Thymus (tissue), 14 donors: ENCODE measurements at places on chromosomes 3 and 15. TPM values are rescaled to one million over a fixed set of nuclear protein-coding genes. Genes with fewer than 3 reads are reported as not detected.

The CPEB1 gene
- total RNA-seq = 0.09 TPM

The MIX23 gene
- 40.1 TPM for total RNA-seq

DNA sequence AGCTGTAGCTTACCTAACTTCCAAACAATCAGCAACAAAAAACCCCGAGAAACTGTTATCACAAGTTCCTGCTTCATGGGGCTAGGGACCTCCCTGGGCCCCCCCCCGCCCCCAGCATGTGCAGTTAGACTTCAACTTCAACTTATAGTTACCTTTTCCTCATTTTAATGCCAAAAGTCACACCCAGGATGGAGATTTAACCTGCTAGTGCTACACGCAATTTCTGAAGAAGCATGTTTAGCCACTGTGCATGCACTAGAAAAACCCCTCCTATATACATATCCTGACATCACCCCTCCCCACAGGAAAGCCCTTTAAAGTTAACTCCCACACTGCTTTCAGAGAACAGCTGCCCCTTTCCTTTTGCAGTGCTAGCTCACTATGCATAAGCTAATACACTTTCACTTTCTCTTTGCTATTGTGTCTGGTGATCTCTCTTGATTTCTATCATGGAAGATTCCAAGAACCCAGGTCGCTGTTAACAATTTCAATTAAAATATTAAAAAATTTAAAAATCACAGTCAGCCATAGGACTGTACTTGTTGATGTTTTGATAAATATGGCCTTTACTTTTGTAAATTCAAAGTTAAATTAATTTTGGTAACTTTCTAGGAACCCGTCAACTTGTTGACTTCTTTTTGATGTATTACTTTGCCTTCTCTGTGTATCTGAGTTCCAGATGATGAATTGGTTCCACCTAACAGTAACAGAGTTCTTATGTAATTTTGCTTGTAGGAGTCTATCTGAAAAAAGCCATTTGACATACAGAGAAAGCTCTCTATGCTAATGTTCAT is 75.2 kb upstream of the ACAD9 start:
- H3K4me1 ChIP-seq = peaks cover 13% of the 10 kb centered on the region
- no peaks in the 10 kb centered on the region for H3K27me3 ChIP-seq
- peak overlapping the region; percentile 35 for H3K4me3 ChIP-seq
- DNase-seq = peak; percentile 85
- H3K36me3 ChIP-seq = peaks cover 47% of the 10 kb centered on the region

DNA sequence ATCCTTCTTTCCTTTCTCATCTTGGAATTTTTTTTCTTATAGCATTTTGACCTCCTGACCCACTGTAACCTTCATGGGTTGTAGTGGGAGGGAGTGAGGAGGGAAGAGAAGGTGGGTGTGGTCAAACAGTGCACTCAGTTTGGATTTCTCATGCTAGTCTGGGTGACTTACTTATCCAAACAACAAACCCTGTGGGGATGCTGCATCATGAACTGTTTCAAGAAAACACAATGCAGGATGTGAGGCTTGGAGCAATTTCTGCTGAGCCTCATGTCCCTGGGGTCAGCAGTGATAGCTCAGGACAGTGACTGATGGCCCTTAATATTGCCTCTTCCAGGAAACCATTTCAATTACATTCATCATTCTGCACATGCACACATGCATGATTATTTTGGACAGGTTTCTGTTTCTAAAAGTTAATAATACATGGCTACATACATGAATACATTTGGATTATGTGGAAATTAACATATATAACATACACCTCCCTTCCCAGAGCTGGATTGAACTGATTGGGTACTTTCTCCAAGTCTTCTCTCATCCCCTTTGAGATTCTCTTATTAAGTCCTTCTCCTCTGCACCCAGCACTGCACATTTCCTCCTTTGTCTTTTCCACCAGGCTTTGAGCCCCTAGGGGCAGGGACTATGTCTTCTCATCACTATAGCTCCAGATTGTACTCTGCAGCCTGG is 61.2 kb downstream of the ADAMTSL3 start:
- DNase-seq = no peak
- H3K4me3 ChIP-seq = no peak overlapping the region
- H3K27me3 ChIP-seq = no peaks in the 10 kb centered on the region
- H3K4me1 ChIP-seq = no peaks in the 10 kb centered on the region
- no peak overlapping the region for H3K27ac ChIP-seq

DNA sequence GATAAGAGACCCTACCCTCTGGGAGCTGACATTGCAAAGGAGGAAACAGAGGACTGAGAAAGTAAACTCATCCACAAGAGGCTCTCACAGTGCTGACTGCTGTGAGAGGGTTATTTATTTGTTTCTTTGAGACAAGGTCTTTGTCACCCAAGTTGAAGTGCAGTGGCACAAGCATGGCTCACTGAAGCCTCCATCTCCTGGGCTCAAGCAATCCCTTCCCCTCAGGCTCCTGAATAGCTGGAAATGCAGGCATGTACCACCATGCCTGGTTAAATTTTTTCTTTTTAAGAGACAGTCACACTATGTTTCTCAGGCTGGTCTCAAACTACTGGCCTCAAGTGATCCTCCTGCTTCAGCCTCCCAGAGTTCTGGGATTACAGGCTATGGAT is 52.8 kb downstream of the FBLN2 start:
- no peaks in the 10 kb centered on the region for H3K27me3 ChIP-seq
- no peak overlapping the region for H3K4me3 ChIP-seq
- H3K4me1 ChIP-seq = no peaks in the 10 kb centered on the region
- no peak overlapping the region for H3K27ac ChIP-seq
- no peak for DNase-seq
- H3K36me3 ChIP-seq = no peaks in the 10 kb centered on the region

DNA sequence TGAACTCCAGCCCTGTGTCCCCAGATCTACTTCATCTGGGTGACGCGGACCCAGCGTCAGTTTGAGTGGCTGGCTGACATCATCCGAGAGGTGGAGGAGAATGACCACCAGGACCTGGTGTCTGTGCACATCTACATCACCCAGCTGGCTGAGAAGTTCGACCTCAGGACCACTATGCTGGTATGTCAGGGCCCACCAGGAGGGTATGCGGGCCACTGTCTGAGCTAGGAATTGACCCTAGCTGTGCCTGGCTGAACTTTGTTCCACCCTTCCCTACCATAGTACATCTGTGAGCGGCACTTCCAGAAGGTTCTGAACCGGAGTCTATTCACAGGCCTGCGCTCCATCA is 24.3 kb downstream of the SHF start:
- H3K27ac ChIP-seq = no peak overlapping the region
- no peaks in the 10 kb centered on the region for H3K27me3 ChIP-seq
- H3K4me3 ChIP-seq = no peak overlapping the region
- DNase-seq = no peak
- H3K36me3 ChIP-seq = no peaks in the 10 kb centered on the region

DNA sequence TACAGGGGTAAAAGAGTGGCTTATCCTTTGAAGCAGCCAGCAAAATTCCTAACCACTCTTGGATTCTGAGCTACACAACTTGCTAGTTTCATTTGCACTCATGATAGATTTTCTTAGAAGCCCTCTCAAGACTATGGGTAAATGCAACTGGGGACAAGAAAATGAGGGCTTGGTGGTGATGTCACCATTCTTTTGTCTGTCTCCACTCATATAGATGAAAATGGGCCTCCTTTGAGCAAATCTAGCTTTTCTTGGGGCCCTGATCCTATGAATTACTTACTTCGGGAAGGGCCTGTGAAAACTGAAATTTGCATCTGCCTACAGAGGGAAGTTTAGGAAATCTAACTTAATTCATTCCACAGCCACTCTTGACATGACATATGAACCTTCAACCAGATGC is 486.3 kb downstream of the MAGI1 start:
- H3K36me3 ChIP-seq = no peaks in the 10 kb centered on the region
- no peaks in the 10 kb centered on the region for H3K4me1 ChIP-seq
- H3K27me3 ChIP-seq = peaks cover 14% of the 10 kb centered on the region
- H3K4me3 ChIP-seq = no peak overlapping the region
- no peak overlapping the region for H3K27ac ChIP-seq

- peak overlapping the region; percentile 24 for H3K4me3 ChIP-seq
- H3K27me3 ChIP-seq = no peaks in the 10 kb centered on the region
- peaks cover 8% of the 10 kb centered on the region for H3K36me3 ChIP-seq
- H3K4me1 ChIP-seq = peaks cover 39% of the 10 kb centered on the region
Observed at GRCh38 chr15:56930669-56931313, 12.3 kb downstream of the TCF12 start.

- H3K27ac ChIP-seq = no peak overlapping the region
- DNase-seq = no peak
- no peaks in the 10 kb centered on the region for H3K4me1 ChIP-seq
- no peak overlapping the region for H3K4me3 ChIP-seq
- no peaks in the 10 kb centered on the region for H3K27me3 ChIP-seq
Observed at GRCh38 chr3:51720292-51721061, 13.6 kb downstream of the GRM2 start.

DNA sequence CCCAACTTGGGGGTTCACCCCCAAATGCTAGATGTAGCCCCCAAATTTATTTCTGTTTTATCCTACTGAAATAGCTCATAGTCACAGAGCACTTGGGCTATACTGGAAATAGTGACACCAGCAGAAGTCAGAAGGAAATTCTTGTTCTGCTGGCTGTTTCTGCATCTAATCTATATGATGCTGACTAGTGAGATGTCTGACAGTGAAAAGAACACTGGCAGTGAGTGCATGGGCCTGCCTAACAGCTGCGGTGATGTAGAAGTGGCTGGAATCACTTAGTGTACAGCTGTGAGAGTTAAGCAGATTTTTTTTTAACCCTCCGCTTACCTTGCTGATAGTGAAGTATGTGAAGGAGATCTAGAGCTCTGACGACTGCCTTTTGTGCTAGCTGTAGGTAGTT is 14.0 kb downstream of the TTC14 start:
- no peaks in the 10 kb centered on the region for H3K4me1 ChIP-seq
- DNase-seq = no peak
- H3K27me3 ChIP-seq = no peaks in the 10 kb centered on the region

DNA sequence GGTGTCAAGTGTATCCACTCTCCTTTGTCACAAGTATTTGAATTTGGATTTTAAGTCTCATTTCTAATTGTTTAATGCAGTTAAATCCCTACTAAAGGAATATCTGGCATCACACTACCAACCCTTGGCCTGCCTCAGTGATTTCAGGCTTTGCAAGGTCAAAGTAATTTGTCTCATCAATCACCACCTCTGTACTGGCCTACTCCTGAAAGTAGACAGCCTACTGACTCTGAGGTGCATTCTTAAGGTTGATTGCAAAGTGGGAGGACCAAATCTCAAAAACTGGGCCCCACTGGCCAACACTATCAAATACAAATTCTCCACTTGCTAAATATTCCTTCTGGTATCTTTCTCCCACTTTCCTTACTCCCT is 851 bp upstream of the TEX55 start:
- H3K36me3 ChIP-seq = no peaks in the 10 kb centered on the region
- no peaks in the 10 kb centered on the region for H3K27me3 ChIP-seq
- DNase-seq = no peak
- no peak overlapping the region for H3K27ac ChIP-seq
- H3K4me3 ChIP-seq = no peak overlapping the region

DNA sequence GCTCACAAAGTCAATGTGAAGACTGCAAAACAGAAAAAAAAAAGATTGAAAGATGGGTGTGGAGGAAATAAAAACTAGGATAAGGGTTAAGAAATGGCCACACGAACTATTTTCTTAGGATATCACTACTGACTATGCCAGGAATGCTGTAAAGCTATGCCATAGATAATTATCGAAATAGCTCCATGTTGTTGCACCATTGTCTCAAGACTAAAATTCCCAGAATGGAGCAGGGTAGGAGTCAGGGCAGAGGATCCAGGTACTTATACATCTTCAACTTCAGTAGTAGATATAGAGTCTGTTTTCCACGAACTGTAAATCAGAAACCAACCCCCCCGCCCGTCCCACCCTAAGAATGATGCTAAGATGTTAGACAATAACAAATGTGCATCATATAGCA is 302.2 kb downstream of the NAALADL2 start:
- no peaks in the 10 kb centered on the region for H3K27me3 ChIP-seq
- H3K4me3 ChIP-seq = no peak overlapping the region
- no peak overlapping the region for H3K27ac ChIP-seq
- H3K4me1 ChIP-seq = no peaks in the 10 kb centered on the region

DNA sequence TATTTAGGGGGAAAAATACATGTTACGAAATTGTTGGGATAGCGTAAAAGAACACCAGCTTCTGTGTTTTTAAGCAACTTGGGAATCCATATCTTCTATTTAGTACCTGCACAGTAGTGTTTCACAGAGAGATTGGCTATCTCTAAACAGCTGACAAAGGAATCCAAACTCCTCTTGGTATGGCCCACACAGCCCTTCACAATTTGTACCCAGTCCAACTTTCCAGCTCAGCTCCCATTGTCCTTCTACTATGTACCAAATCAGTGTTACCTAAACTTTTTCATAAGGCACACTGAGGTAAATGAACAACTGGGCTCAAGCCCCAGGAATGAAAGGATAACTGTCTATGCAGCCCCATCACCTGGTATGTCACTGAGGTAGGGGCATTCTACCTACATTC is 61.9 kb downstream of the TNIK start:
- H3K27ac ChIP-seq = no peak overlapping the region
- no peak for DNase-seq
- no peaks in the 10 kb centered on the region for H3K27me3 ChIP-seq
- H3K4me3 ChIP-seq = no peak overlapping the region
- H3K36me3 ChIP-seq = no peaks in the 10 kb centered on the region

GRCh38 chr3:29255854-29256696 is 24.8 kb upstream of the RBMS3 start:
- H3K27me3 ChIP-seq = no peaks in the 10 kb centered on the region
- no peak overlapping the region for H3K4me3 ChIP-seq
- no peak overlapping the region for H3K27ac ChIP-seq
- H3K4me1 ChIP-seq = peaks cover 4% of the 10 kb centered on the region
- H3K36me3 ChIP-seq = no peaks in the 10 kb centered on the region
- DNase-seq = no peak

DNA sequence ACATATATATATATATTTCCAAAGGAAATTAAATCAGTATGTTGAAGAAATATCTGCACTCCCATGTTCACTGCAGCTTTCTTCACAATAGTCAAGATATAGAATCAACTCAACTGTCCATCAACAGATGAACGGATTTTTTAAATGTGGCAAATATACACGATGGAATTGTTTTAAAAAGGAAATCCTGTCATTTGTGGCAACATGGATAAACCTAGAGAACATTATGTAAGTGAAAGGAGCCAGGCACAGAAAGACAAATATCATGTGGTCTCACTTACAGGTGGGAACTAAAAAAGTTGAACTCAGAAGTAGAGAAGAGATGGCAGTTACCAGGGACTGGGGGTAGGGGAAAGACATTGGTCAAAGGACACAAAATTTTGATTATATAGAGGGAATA is 253.7 kb downstream of the ULK4 start:
- no peak overlapping the region for H3K27ac ChIP-seq
- DNase-seq = no peak
- H3K36me3 ChIP-seq = no peaks in the 10 kb centered on the region
- no peak overlapping the region for H3K4me3 ChIP-seq

GRCh38 chr15:41852736-41853590 is 14.3 kb downstream of the PLA2G4B start:
- H3K27me3 ChIP-seq = peaks cover 2% of the 10 kb centered on the region
- no peak overlapping the region for H3K4me3 ChIP-seq
- no peaks in the 10 kb centered on the region for H3K4me1 ChIP-seq

- no peaks in the 10 kb centered on the region for H3K4me1 ChIP-seq
- no peak overlapping the region for H3K4me3 ChIP-seq
- no peaks in the 10 kb centered on the region for H3K36me3 ChIP-seq
- no peak for DNase-seq
Observed at GRCh38 chr15:36603987-36604386, 24.6 kb downstream of the CDIN1 start.
